ENCODE measurements at places on chromosomes 11 and 22.

- no peak for DNase-seq
These were observed 57.8 kb downstream of the ST14 start for GRCh38 chr11:130217133-130218031.

GRCh38 chr11:33344611-33345010 lies 87.4 kb downstream of the HIPK3 start:
- no peak for DNase-seq

GRCh38 chr11:126647735-126648134 lies 292.2 kb downstream of the ST3GAL4 start:
- no peak for DNase-seq

- DNase-seq, result no peak
These were observed 44.0 kb upstream of the OPCML start for GRCh38 chr11:133576351-133576750.

GRCh38 chr22:21106000-21106399 lies 60.3 kb downstream of the LRRC74B start:
- DNase-seq, result no peak

- no peak for DNase-seq
These were observed 37.2 kb downstream of the SLC35F2 start for GRCh38 chr11:107821199-107821927.

DNA sequence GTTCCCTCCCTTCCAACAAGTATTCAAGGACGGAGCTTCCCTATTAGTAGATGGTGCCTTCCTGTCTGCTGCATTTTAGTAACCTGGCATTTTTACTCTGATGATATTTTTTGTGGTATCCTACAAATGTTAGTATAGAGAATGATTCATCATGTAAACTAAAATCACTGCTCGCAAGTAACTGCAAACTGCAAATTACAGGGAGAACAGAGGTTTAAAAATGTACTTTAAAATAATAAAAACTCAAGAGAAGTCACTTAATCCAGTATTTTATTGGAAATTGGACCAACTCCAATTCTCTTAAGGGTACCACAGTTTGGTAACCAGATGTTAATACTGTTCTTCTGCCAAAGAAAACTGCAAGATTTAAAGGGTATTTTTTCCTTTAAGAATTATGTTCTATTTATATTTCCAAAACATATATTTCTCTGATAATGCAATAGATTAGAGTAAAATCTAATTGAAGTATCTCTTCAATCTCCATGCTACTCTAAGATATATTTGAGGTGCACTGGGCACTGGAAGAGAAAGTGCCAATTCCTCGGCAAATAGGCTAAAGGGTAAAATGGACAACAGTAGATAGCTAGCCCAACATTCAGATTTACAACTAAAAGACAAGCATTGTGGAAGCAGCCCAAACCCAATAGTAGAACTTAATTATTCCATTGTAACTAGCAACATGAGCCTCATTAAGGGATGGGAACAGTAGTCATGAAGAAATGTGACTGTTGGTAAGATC lies 298.0 kb downstream of the TTC28 start:
- DNase-seq, result no peak

- no peak for DNase-seq
These were observed 57.0 kb downstream of the BCR start for GRCh38 chr22:23237201-23237798.

- DNase-seq, result no peak
These were observed 55.0 kb downstream of the TRAF6 start for GRCh38 chr11:36454941-36455631.

- no peak for DNase-seq
These were observed 23.7 kb downstream of the MFNG start for GRCh38 chr22:37462436-37462835.

- DNase-seq, result no peak
These were observed 10.1 kb downstream of the COA4 start for GRCh38 chr11:73866586-73866996.

DNA sequence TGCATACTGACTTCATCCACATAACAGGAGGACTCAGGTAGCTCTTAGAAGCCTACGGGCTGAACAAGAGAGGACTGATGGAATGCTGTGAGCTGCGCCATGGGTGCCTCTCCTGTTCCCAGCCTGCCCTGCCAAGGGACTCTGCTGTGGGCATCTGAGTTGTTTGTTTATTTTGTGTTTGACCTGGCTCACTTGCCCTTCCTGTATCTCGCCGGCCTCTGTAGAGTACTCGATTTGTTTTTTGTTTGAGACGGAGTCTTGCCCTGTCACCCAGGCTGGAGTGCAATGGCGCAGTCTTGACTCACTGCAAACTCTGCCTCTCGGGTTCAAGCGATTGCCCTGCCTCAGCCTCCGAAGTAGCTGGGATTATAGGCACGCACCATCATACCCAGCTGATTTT lies 1.8 kb downstream of the TTC38 start:
- DNase-seq, result no peak
